ENCODE measurements at places on chromosomes 7 and 10.

DNA sequence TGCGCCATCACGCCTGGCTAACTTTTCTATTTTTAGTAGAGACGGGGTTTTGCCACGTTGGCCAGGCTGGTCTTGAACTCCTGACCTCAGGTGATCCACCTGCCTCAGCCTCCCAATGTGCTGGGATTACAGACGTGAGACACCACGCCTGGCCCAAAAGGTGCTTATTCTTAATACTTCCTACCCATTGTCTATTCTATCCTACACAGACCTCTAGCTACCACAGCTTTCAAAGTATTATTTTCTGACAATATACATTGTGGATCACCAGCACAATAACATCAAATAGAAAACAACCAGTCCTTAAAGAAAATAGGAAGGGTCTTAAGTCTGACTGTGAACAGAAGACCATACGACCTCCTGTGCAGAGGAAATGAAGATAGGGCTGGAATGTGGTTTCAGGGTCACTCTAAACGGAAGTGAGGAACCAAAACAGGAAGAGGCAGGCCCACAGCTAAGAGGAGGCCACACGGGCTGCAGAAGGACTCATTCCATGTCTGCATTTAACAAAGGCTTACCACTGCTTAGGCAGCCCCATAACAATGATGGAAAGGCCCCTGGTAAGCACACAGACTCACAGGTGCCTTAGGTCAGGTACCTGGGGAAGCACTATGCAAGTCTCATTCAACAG, 115.2 kb downstream of the ZFAND4 start:
- no peak for DNase-seq

DNA sequence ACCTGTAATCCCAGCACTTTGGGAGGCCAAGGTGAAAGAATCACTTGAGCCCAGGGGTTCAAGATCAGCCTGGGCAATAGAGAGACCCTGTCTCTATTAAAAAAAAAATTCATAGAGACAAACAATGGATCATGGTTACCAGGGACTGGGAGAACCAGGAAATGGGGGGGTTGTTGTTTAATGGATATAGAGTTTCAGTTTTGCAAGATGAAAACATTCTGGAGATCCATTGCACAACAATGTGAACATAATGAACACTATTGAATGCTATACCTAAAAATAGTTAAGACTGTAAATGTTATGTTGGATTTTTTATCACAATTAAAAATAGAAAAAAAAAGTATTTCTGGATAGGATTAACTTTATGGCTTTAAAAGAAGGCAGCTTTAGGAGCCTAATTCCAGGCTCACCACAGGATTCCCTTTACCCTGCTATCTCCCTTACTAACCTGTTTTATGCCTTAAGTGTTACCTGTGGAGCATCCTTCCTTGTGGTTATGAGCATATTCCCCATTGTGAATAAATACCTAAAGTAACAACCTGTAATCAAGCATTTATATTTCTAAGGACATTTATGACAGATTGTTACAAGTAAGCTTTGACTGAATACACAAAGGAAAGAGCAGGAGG, 45.1 kb upstream of the SGCE start:
- no peak for DNase-seq

- DNase-seq, result no peak
Observed at GRCh38 chr7:80347173-80347572, 164.7 kb downstream of the GNAT3 start.

DNA sequence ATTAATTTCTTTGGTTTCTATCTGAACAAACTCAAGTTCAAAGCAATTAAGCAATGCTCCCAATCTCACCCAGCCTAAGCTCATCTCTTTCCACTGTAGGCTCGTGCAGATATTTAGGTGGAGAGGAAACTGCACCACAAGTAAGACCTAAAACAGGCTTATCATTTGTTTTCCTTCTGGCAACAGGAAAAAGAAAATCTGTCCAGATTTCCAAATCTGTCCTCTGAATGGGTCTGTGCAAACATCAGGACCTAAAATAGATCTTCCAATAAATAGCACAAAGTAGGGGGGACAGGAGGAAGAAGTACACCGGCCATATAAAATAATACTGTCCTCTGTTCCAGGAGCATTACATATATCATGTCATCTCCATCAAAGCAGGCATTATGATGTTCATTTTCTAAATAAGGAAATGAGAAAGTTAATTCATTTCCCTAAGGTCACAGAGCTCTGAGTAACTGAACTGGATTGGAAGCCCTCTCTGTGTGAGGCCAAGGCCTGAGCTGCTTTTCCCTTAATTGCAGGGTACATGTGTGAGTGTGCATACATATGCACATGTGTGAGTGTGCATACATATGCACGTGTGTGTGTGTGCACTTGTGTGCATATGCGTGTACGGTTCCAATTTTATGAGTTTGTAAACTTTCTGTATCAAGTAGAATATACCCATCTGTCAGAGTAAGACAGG, 92.8 kb upstream of the PARD3 start:
- DNase-seq, result no peak

DNA sequence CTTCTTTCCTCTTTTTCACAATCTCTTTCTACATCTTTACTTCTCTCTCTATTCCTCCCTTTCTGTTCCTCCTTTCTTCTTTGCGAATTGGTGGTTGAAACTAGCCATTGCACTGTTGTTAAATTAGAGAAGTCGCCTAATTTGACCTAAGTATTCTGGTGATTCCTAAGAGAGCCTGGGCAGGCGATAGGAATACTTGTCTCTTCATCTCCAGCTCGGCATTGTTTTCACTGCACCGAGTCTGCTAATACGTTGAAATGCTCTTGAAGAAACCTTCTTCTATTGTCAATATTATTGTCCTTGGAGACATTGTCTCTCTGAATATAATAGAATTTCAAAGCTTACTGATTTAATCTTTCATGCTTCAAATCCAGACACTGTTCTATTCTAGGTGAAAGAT, 31.7 kb downstream of the KCND2 start:
- peak; percentile 2 for DNase-seq

- DNase-seq, result no peak
Observed at GRCh38 chr10:56622335-56622973, 261.4 kb upstream of the ZWINT start.

- no peak for DNase-seq
Observed at GRCh38 chr10:101155896-101156295, 24.8 kb downstream of the TLX1 start.

Measured in neural progenitor cell (in vitro differentiated cells).